ENCODE measurements at places on chromosomes 1 and 21.

DNA sequence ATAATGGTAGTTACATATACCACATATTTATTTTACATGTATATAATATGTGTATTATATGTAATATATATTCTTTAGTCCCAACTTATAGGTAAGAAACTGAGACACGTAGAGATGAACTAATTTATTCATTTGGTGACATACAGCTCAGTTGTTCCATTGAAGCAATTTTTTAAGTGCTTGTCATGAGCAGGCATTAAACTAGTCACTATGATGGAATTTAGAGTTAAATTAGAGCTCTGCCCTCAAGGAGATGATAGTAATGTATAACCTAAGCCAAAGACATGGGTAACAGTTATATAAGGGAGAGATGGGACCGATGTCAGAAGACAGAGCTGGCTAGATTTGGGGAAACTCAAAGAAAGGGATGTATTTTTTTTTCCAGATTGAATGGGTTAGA, 83.0 kb downstream of the ST6GALNAC5 start:
- DNase-seq: no peak

GRCh38 chr1:88980870-88981269, 11.6 kb downstream of the KYAT3 start:
- DNase-seq: no peak

- DNase-seq: peak; percentile 1
Measured at GRCh38 chr1:246035060-246035541, 472.0 kb downstream of the SMYD3 start.

- no peak for DNase-seq
Measured at GRCh38 chr1:100164216-100164615, 13.8 kb downstream of the LRRC39 start.

- no peak for DNase-seq
Measured at GRCh38 chr1:43901196-43901961, 32.2 kb upstream of the ARTN start.

DNA sequence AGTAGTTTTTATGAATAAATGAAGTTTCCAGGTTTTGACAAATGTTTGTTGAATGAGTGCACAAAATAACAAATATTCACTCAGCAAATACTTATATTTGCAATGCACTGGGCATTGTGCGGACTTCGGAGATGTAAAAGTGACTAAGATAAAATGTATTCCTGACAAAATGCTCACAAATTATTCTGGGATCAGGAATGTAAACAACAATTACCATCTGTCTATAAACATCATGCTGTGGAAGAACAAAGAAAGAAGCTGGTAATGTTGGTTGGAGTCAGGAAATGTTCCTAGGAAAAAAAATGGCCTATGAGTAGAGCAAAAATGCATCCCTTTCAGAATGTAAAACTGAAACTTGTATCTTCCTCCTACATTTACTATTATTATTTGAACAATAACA, 68.5 kb downstream of the CRB1 start:
- no peak for DNase-seq

GRCh38 chr21:19565587-19565986, 1162.0 kb upstream of the TMPRSS15 start:
- no peak for DNase-seq

DNA sequence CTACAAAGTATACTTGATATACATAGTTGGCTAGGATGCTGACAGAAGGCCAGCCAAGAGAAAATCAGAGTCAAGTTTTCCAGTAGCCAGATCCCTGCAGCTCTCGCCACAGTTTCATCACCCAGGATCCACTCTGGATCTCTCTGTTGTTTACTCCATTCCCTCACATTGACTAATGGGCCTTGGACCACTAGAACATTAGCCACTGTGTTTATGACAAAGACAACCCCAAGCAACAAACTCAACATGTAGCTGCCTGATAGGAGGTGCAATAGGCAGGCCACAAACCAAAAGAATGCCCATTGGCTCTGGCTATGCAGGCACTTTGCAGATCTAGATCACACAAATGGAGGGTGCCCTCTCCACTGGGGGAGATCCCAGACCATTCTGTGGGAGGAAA, 44.2 kb downstream of the ARHGEF11 start:
- no peak for DNase-seq

Measured in NCI-H1105 treated with DMSO at 0.1 percent for 48 hours (cell line).